ENCODE measurements at places on chromosomes 11 and 22.

DNA sequence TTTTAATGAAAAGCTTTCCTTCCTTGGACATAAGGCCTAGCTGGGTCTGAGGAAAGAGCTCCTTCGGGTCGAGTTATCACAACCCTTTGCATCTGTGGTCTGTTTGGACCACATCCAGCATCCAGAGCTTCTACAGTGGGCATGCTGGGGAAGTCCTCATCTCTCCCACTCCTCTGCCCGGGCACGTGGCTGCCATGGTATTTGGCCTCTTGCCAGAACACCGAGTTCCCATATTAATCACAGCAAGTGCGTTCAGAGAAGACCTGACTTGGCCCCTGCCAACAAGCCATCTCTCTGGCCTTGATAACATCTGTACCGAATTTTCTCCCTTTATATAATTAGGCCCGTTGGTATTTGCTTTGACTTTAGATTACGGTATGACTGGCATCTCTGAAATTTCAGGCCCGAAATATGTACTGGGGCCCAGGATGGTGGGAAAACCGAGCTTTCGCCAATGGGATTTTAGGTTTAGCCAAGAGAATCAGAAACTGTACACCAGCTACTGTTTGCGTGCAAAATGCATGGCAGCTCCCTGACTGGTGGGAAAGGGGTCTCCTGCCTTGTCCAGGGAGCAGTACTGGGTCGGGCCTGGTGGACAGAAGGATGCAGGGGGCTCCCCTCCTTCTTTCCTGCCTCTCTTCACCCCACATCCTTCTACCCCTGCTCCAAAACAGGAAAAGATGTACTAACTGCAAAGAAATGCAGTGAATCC, 90.0 kb downstream of the MICAL2 start:
- no peak for DNase-seq

- DNase-seq = no peak
Measured at GRCh38 chr11:128343870-128344269, 243.5 kb downstream of the ETS1 start.

DNA sequence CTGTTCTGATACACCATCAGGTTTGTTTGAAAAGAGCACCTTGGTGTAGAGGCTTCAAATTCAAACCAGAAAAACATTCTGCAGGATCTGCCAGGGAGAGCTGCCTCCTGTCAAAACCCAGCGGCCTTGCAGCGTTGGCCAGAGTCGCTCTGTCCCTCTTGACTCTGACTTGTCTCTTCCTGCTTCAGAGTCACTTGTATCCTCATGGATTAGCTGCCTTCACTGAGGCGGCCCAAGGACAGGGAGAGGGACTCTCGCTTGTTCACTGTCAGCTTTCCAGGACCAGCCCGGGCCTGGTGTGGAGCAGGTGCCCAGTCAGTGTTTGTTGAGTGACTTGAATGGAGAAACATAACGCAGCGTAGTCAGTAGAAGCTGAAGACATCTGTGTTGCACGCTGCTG, 18.0 kb downstream of the TBC1D22A start:
- DNase-seq = no peak

DNA sequence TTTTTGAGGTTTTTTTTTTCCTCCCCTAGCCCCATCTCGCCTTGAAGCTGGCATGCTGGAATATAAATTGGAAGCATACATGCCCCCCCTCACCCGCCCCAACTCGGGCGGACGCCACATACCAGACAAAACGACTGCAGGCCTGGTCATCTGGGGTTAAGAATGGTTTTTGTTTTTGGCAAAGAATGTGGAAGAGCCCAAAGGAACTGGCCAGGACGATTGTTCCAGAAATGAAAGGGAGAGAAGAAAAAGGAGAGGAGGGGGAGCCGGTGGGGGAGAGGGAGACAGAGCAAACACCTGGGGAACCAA, 25.0 kb downstream of the MN1 start:
- DNase-seq = no peak

- DNase-seq = no peak
Measured at GRCh38 chr11:109480251-109480650, 58.3 kb downstream of the C11orf87 start.

DNA sequence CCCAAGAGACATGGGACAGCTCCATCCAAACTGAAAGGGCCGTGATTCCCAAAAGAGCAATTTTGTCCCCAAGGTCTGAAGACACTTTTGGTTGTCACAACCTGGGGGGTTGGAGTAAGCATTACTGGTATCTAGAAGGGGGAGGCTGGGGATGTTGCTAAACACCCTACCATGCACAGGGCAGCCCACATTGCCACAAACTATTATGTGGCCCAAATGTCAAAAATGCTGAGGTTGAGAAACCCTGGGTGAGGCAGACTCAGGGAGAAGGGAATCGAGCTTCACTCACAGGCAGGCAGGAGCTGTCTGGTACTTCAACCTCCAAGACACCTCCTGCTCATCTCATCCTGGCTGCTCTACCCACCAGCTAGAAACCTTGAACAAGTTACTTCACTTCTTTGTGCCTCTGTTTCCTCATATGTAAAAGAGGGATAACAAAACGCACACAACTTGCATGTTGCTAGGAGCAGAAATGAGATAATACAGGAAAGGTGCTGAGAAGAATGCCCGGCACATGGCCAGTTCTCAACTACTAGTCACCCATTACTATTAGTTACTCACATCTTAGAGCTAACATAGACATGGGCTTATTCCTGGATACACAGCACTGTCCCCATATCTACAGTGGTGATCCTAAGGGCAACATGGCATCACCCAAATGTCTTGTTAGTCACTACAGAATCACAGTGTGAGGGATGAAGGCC, 8.8 kb downstream of the SERPIND1 start:
- DNase-seq = no peak

All from CD4-positive, alpha-beta T cell (primary cell).